ENCODE measurements at places on chromosomes 3 and 15. TPM values are rescaled to one million over a fixed set of nuclear protein-coding genes. Genes with fewer than 3 reads are reported as not detected.

DNA sequence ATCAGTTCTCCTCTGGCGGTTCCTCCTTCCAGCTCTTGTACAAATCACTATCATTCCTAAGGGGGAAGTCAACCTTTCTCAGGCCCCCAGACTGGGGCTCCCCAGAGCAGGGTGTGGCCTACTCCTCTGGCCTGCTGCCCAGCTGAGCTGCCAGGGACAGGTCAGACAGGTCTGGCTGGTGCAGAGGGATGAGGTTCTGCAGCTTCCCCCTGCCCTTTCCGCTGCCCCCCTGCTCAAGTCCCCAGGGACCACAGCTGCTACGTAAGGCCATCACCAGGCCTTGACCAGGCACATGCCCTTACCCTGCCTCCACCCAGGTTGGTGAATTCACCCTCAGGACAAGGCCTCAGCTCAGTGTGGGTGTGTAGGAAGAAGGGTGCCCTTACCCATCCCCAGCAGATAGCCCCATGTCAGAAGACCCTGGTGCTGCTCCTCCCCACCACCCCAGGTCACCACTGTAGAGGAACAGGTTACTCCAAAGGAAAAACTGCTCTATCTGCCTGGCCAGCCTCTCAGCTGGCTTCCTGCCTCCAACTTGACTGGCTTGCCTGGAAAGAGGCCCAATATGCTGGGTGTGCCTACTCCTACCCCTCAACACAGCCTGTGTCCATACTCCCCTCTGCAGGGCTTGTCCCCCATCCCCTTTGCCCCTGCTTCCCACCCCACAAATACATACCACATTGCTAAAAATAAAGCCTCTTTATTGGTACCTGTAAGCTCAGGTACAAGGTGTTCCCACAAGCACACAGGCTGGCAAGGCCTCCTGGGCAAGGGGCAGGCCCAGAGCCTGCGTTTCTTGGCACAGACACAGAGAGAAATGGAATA, 12.0 kb downstream of the CSRNP1 start:
- H3K27me3 ChIP-seq = no peaks in the 10 kb centered on the region
- DNase-seq = peak; percentile 50
- H3K36me3 ChIP-seq = peaks cover 40% of the 10 kb centered on the region
- H3K4me3 ChIP-seq = no peak overlapping the region

- no peaks in the 10 kb centered on the region for H3K36me3 ChIP-seq
- no peak for DNase-seq
- peaks cover 7% of the 10 kb centered on the region for H3K4me1 ChIP-seq
- H3K4me3 ChIP-seq = no peak overlapping the region
- H3K27me3 ChIP-seq = no peaks in the 10 kb centered on the region
- no peak overlapping the region for H3K27ac ChIP-seq
Observed at GRCh38 chr3:159451067-159451466, 537.6 kb upstream of the IL12A start.

PRSS50 gene
- not detected for polyA plus RNA-seq

DNA sequence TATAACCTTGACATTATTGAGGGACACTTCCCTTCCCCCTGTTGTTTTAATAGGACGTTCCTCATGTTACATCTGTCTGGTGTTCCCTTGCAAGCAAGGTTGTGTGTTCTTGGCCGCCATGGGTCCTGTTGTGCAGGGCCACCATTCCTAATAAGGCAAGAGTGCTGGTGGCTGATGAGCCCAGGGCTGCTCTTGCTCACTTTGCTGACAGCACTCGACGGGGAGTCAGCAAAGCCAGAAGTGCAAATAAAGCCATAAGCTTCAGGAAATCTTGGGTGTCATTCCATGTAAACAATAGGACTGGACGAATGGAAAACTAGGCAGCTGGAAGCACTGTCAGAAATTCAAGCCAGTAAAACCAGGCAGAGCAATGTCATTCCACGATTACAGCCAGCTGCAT, 75.8 kb downstream of the SQOR start:
- no peaks in the 10 kb centered on the region for H3K4me1 ChIP-seq
- H3K4me3 ChIP-seq = no peak overlapping the region
- no peaks in the 10 kb centered on the region for H3K36me3 ChIP-seq

- DNase-seq = no peak
- no peaks in the 10 kb centered on the region for H3K27me3 ChIP-seq
- no peak overlapping the region for H3K27ac ChIP-seq
- H3K36me3 ChIP-seq = peaks cover 96% of the 10 kb centered on the region
Observed at GRCh38 chr15:48466820-48467219, 135.6 kb downstream of the DUT start.

DNA sequence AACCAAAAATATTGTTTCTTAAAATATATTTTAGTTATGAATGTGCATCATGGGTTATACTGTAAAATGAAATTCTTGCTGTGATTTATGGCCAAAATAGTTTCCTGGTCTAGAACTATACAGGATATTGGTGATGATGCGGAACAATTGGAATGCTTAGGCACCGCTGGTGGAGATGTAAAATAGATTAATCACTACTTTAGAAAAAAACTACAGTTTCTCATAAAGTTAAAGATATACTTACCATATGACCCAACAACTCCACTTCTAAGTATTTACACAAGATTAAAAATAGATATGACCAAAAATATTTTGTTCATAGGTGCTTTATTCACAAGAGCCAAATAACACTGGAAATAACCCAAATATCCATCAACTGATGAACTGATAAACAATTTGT, 126.7 kb downstream of the TUSC7 start:
- DNase-seq = no peak
- no peaks in the 10 kb centered on the region for H3K27me3 ChIP-seq
- peak overlapping the region; percentile 16 for H3K27ac ChIP-seq
- peaks cover 13% of the 10 kb centered on the region for H3K4me1 ChIP-seq

SLC28A1 gene
- not detected for polyA plus RNA-seq

DNA sequence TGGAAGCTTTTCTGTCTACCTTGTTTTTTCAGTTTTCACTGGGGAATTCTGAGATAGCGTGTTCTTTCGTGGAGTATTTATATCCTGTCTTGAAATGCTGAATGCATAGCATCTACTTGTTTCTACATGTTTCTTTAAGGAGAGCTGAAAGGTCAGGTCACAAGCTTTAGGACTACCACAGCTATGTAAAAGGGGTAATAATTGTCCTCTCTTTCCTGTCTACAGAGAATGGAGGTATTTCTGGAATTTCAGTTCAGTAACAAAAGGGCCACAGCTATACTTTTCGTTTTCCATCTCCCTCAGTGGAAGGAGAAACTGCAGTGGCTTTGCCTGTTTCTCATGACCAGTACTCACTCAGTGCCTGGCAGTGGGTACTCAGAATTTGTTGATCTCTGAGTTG, 4.7 kb downstream of the INAFM2 start:
- H3K4me3 ChIP-seq = no peak overlapping the region
- H3K36me3 ChIP-seq = peaks cover 4% of the 10 kb centered on the region
- peaks cover 15% of the 10 kb centered on the region for H3K4me1 ChIP-seq
- H3K27ac ChIP-seq = no peak overlapping the region
- DNase-seq = no peak
- H3K27me3 ChIP-seq = no peaks in the 10 kb centered on the region

DNA sequence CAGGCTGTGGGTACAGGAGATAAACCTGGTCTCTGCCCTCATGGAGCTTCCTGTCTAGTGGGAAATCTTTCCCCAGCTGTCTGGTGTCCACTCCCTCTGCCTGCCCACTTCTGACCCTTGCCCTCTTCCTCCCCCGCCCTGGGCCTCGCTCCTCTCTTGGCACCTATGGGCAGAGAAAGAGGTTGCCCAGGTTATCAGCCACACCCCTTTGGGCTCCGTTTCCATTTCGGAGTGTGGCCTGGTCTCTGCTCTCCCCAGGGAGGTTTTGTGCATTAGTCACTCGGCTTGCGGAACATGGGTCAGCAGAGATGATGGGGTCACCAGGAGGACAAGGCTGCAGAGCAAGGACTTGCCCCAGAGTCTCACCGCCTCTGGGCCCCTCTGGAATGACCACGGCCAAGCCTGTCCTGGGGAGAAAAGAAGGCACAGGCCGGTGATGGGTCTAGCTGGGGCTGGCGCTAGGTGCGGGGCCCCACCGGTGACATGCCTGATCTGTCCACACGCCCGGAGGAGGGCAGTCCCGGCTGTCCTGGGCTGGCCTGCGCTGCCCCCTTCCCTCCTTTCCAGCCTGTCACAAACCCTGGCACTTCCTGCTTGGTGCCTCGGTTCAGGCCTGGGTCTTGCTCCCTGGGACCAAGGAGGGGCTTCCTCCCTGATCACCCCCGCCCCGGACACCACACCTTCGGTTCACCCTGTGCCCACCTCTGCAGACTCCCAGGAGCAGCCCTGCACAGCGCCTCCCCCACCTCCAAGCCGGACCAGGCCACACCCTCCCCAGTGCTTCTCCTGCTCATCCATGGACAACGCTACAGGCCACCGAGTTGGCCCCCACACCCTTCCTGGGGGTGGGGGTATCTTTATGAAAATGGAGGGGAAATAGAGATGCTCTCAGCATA, 35.6 kb upstream of the MUC4 start:
- no peak for DNase-seq
- no peaks in the 10 kb centered on the region for H3K36me3 ChIP-seq
- peaks cover 4% of the 10 kb centered on the region for H3K27me3 ChIP-seq
- no peak overlapping the region for H3K4me3 ChIP-seq

- DNase-seq = no peak
- H3K27ac ChIP-seq = no peak overlapping the region
- H3K4me3 ChIP-seq = no peak overlapping the region
Observed at GRCh38 chr3:33424606-33425452, 15.4 kb downstream of the UBP1 start.

- H3K27me3 ChIP-seq = no peaks in the 10 kb centered on the region
- H3K4me1 ChIP-seq = no peaks in the 10 kb centered on the region
- H3K36me3 ChIP-seq = no peaks in the 10 kb centered on the region
- H3K27ac ChIP-seq = no peak overlapping the region
Observed at GRCh38 chr15:51060030-51060673, 34.6 kb downstream of the TNFAIP8L3 start.

DNA sequence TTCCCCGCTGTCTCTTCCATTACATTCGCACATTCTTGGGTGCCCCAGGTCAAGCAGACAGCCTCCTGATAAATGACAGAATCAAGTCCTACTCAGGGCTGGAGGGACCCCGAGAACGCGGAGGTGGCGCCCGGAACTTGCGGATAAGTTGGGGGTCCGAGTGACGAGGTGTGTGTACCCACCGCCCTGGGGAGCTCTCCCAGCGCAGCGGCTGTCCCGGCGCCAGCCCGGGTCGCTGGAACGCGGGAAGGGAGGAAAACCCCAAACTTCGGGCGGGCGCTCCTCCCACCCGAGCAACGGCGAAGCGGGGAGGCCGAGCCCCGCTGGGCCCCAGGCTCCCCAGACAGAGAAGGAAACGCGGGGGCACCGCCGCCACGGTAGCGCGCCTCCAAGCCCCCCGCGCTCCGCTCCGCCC, 550 bp downstream of the CLN6 start:
- no peaks in the 10 kb centered on the region for H3K36me3 ChIP-seq
- peak overlapping the region; percentile 74 for H3K4me3 ChIP-seq
- DNase-seq = no peak
- peak overlapping the region; percentile 85 for H3K27ac ChIP-seq

DNA sequence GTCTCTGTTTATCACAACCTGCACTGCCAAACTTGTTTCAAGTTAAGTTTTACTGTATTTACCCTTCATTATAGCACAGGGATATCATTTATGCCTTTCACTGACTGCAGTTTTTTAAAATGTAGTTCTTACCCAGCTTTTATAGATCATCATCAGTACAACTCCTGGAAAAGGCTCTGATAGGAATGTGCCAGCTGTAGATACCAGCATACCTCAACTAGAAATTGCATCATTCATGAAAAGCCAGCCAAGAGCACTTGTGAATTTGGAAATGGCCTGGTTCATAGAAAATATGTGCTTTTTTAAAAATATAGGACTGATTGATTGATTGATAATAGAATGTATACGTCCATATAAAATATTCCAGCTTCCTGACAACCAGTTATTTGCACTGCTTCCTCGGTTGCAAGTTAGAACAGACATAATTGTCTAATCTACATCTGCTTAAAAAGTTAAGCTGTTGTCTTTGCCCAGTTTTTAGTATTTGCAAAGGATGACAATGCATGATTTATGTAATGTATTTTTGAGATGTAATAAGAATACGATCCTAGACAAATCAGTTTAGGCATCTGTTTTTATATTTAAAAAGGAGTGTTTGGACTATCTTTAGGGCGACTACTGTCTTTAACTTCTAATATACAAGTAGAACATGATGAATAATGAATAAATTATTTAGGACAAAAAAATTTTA, 58.5 kb downstream of the DCUN1D1 start:
- no peak overlapping the region for H3K4me3 ChIP-seq
- H3K4me1 ChIP-seq = peaks cover 5% of the 10 kb centered on the region
- no peaks in the 10 kb centered on the region for H3K27me3 ChIP-seq
- H3K27ac ChIP-seq = no peak overlapping the region
- peaks cover 18% of the 10 kb centered on the region for H3K36me3 ChIP-seq
